ENCODE measurements at places on chromosomes 4 and X.
A peak's percentile ranks its signal among the peaks of the same experiment; 100 is the strongest.

DNA sequence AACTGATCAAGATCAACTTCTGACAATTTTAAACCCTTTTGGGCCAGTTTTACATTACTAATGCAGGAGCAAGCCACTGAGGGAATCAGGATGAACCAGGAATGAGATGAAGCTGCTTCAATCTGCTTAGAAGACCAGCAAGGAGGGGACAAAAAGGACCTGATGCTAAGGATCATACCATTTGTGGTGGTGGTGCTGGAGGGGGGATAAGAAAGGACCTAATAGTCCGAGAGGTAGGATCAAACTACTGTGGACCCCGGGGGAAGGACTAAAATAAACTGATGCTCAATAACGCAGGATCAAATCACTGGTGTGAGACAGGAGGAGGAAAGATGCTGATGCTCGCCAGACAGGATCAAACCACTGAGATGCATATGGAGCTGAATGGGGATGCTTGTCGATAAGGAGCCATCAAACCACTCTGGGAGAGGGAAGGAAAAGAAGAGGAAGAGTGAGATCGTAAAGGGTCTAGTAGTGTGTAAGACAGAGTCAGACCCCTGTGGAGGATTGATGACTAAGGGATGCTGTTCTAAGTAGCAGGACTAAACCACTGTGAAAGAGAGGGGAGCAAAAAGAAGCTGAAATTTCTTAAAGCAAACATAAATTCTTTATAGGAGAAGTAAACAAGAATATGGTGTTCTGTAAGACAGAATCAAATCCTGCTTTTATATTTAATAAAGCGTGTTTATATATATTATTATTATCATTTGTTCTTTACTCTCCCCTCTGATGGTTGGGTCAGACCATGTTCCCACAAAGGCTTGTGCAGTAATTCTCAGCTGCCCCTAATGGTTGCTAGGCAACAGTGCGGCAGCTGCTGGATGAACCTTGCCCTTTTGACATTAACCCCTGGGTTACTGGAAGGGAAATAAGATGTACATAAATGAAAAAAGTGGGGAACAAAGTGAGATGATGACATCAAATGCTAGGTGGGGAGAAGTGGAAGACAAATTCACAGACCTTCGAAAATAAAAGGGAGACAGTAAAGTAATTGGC is 432.5 kb upstream of the FGF16 start:
- DNase-seq, result no peak

GRCh38 chrX:22033818-22034217 is 1.7 kb downstream of the PHEX start:
- no peak for DNase-seq

- no peak for DNase-seq
Observed at GRCh38 chr4:173243917-173244658, 75.5 kb downstream of the GALNT7 start.

- DNase-seq, result no peak
Observed at GRCh38 chrX:39739585-39739984, 358.2 kb downstream of the BCOR start.

DNA sequence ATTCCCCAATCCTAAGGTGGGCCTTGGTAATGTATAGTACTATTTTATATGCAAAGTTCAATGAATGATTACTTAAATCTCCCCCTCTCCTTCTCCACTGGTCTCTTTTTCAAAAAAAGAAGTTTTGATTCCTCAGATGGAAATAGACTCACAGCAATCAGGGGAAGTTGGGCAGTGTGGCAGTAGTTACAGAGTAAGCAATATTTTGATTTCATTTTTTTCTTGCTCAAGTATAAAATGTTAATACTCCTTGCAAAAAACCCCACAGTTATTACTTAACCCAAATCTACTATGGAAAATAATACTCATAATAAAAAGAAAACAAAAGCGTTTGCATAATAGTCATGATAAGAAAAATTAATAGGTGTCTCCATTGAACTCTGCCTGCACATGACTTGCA is 56.9 kb upstream of the CXCL8 start:
- no peak for DNase-seq

DNA sequence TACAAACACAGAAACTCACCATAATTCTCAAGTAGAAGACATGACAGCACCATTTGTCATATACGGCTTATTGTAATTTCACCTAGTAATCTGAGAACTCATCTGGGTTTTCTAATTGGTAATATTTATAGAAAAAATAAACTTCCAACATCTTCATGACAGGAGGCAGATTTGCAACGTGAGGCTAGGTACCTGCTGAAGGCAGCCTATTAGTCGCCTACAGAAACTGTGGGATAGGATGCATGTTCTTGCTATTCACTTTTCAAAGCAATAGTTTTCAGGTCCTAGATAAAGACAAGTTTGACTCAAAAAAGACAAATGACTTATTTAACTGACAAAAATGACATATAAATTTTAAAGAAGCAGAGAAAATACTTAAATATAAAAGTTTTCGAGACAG is 2.9 kb downstream of the ZNF732 start:
- no peak for DNase-seq

DNA sequence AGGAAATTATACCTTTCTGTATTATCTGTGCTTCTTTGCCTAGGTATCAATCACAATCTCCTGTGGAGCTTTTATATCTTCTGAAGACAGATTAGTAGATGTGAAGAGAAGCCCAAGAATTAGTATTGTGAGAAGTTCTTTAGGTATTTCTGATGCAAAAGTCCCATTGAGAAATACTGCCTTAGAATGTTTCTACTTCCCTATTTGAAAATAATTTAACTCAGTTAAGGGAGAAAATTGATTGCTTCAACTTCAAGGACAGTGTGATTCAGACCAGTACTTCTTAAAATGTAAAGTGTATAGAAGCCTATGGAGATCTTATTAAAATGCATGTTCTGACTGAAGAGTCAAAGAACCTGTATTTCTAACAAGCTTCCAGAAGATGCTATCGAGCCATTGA is 9.0 kb downstream of the EIF1AX start:
- no peak for DNase-seq

DNA sequence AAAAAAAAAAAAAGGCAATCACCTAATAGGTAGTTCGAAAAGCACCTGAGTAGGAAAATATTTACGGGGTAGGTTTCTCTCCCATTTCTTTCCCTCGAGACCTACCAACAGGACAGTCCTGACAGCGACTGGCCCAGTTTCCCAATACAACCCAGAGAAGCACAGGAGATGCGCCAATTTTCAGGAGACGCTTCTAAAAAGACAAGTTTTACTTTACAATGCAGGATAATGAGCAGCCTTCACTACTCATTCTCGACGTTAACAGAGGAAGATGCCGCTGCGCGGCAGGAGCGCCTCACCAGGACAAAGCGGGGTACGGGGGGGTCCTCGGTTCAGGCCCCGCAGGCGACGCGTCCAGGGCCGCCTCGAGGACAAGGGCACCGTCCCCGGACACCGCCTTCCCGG is 708 bp downstream of the BCLAF3 start:
- no peak for DNase-seq

- DNase-seq, result no peak
Observed at GRCh38 chr4:83272900-83273299, 11.7 kb downstream of the COQ2 start.

GRCh38 chr4:166531703-166532102 is 658.7 kb downstream of the TLL1 start:
- no peak for DNase-seq

GRCh38 chr4:95606739-95607138 is 58.0 kb upstream of the UNC5C start:
- DNase-seq, result no peak

DNA sequence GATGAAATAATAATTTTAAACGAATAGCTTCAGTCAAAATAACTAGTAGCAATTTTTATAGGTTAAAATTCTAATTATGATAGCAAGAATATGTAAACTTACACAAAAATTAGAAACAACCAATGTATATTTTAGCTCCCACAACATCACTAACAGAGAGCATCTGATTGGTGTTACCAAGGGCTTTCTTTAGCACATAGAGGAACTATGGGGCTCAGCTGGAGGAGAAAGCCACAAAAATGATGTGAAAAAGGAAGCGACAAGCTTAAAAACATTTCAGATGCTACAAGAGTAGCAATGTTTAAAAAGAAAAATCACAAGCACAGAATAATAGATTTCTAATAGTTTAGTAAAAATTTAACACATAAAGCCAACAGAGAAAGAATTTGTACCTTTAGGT is 56.3 kb downstream of the ATP8A1 start:
- DNase-seq, result no peak

- DNase-seq, result no peak
Observed at GRCh38 chr4:40193016-40193571, 3.7 kb upstream of the RHOH start.

GRCh38 chr4:88219099-88219498 is 60.7 kb upstream of the ABCG2 start:
- peak; percentile 36 for DNase-seq

DNA sequence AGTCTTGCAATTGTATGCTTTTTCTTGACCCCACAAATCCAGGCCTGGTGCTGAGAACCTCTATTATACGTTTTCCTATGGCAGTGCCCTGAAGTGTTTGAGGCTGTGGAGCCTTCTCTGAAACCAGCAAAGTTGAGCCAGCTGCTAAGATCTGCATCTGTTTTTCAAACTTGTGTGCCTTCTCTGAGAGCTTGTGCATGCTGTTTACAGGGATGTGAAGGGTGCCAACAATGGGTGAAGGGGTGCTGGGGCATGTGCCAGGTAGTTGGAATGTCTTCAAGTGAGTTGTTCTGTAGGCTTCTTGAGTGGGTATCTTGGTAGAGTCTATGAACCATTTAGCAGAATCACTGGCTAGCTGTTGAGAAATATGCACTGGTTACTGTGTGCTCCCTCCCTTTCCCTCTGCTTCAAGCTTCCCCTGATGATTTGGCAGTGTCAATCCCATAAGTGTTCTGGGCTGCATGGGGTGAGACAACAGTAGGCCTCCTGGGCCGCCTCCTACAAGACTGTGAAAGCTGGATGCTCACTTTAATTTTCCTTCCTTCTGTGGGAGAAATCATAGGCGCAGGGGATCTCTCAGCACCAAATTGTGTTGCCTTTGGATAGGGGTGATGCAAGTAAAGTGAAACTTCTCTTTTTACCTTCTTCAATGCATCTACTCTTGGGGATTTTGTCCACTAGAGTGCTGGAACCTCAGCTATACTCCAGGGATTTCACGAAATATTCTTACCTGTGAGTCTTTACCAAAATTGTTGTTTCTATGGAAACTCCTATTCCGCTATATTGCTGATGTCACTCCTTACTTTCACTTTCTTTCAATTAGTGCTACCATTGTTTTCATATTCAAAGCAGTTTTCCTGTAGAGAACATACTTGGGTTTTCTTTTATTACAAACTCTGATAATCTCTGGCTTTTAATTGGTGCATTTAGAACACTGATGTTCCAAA is 30.0 kb downstream of the ITM2A start:
- no peak for DNase-seq

- DNase-seq, result no peak
Observed at GRCh38 chr4:123896446-123897071, 500.0 kb downstream of the SPRY1 start.

- no peak for DNase-seq
Observed at GRCh38 chrX:2933125-2933900, 4.2 kb upstream of the ARSD start.

DNA sequence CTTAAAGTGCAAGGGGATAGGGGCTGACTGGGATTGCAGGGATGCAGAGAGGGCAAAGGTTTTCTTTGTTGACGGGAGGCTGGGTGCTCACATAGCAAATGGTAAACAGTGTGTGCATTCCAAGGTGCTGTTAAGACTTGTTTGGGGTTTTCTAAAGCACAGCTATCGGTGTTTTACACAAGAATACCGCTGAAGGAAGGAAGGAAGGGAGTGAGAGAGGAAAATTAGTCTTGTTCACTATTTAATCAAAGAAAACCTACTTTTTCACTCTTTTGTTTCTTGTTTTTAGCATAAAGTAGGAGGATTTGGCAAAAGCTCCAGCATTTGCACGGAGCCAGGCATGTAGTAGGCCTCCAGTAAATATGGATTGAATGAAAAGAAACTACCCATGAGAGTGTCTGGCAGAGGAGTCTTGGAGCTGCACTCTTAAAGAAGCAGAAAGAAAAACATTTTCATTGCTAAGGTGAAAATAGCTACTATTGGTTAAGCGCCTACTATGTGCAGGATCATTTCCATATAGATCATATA is 99.7 kb downstream of the FIP1L1 start:
- DNase-seq, result no peak

GRCh38 chrX:81957900-81958545 is 756.1 kb downstream of the SH3BGRL start:
- no peak for DNase-seq

DNA sequence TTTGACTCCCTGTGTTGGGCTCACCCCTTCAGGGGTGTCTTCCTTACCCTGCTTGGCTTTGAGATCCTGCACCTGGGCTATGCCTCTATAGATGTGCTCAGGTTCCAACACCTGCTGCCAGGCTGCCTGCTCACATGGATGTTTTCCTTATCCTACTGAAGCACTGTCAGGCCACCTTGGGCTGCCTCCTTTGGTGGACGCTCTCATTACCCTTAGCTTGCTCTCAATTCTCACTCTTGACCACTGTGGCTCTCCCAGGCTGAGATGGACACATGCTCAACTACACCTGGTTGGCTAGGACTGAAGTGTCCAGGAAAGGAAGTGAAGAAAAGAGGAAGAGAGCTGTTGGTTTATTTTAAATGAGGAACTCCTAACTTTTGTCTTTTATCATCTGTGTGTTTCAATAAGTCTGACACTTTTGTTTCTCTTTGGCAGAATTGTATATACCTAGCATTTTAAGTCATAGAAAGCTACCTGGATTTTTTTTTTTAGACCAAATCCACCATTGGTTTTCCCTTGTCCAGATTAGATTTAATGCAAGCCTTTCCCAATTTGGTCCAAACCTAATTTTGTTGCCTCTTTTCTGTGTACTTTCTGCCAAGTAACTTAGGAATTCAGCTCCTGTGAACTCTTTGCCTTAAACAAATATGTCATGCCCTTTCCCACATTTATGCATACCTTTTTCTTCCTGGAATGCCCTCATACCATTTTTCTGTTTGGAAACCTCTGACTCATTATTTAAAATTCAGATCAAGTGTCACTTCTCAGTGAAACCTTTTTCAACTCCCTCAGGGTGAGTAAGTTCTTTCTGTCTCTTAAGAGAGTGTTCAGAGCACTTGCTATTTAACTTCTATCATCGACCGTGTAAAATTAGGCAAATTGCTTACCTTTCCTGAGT is 175.8 kb downstream of the GC start:
- DNase-seq, result no peak

GRCh38 chrX:112760697-112761096 is 79.9 kb downstream of the AMOT start:
- no peak for DNase-seq

GRCh38 chr4:98712607-98713006 is 54.2 kb upstream of the TSPAN5 start:
- no peak for DNase-seq

DNA sequence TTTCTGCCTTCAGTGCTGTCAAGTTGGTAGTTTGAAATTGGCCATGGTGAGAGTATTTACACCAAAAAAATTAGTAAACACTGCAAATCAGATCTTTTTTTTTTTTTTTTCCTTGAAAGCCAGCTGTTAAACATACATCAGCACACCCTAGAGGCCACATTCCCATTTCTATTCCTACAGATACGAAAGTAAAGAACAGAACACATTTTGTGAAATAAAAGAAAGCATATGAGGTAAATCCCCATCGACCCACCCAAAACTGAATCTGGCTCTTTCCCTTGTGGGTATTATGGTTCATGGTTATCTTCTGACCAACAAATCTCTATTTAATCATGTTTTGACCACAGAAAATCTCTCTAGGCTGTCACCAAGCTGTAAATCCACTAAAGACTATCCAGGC is 41.8 kb upstream of the AP1AR start:
- DNase-seq, result no peak
